ENCODE measurements at places on chromosomes 7 and 10.

DNA sequence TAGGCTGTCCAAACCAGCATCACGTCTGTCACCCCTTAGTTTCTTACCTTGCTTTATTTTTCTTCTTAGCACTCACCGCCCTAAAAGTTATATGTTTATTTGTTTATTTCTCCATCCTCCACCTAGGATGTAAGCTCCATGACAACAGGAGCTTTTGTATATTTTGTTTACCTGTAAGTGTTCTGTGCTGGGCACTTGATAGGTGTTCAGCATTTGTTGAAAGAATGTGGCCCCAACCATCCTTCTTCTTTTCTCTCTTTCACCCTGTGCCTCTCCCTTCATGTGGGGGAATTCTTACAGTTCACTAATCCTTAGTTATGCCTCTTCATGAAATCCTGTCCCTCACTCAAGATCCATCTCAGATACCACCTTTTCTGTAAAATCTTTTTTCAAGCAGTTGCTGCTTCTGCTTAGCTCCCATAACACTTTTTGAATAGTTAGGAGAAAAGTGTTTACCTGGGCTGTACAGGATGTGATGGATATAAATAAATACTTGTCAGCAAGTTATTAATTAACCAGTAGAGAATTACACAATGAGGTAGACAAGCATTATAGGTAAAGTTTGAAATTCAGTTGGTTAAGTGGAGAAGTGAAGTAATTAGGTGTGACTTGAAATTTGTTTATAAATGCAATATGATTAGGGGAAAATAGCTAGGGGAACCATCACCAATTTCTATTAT, 9.7 kb downstream of the AHR start:
- DNase-seq = no peak

- peak; percentile 32 for DNase-seq
Observed at GRCh38 chr7:159218607-159219006, 73.9 kb upstream of the VIPR2 start.

- DNase-seq = no peak
Observed at GRCh38 chr7:139725858-139726484, 51.8 kb downstream of the HIPK2 start.

- no peak for DNase-seq
Observed at GRCh38 chr7:152313217-152313616, 122.6 kb downstream of the KMT2C start.

GRCh38 chr7:19101472-19101871, 16.0 kb downstream of the TWIST1 start:
- DNase-seq = no peak

DNA sequence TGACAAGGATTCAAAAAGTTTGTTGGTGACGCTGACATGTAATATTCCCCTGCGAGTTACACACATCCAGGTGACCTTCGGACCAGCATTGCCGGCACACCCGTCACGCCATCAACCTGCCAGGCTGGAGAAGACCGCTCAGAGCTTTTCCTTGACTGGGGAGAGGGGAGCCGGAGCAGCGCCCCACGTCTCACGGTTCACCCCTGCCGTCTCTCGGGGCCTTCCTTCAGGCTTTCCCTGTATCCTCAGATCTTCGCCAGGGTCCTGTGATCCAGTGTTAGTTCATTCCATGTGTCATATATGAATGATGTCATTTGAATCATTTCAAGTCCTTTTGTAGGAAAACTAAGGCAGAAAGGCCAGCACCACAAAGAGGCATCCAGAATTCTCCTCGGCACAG, 127.8 kb downstream of the MGMT start:
- no peak for DNase-seq

GRCh38 chr10:13100349-13101294, 659 bp downstream of the OPTN start:
- DNase-seq = no peak

DNA sequence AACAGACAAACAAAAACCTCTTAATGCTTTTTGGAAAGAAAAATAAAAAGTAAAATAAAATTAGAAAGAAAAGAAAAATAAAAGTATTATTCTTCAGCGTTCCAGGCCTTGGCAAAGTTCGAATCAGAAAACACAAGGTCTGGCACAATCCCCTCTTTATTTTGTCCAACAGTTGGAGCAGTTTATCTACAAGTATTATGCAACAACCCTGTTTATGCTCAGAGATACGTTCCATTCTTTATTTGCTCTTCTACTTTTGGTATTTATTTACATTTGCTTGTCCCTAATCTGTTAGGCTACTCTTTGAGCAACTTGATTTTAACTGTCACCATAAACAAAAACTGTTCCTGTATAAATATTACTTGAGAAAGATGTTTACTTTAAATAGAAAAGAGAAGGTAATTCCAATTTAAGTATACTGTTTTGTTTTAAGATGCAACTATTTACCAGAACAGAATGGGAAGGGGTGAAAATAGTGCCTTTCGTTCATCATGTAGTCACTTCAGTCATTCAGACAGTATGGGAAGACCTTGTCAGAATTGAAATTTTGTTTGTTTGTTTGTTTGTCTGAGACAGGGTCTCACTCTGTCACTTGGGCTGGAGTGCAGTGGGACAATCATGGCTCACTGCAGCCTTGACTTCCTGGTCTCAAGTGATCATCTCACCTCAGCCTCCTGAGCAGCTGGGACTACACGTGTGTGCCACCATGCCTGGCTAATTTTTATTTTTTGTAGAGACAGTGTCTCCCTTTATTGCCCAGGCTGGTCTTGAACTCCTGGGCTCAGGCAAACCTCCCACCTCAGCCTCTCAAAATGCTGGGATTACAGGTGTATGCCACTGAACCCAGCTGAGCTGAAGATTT, 5.7 kb downstream of the PDK4 start:
- DNase-seq = no peak

GRCh38 chr7:18289788-18290187, 205.8 kb upstream of the HDAC9 start:
- DNase-seq = no peak

GRCh38 chr7:34758111-34758601, 100.1 kb downstream of the NPSR1 start:
- no peak for DNase-seq

GRCh38 chr7:24812305-24812945, 55.2 kb upstream of the GSDME start:
- DNase-seq = peak; percentile 69

- no peak for DNase-seq
Observed at GRCh38 chr10:61639952-61640351, 22.8 kb upstream of the CABCOCO1 start.

DNA sequence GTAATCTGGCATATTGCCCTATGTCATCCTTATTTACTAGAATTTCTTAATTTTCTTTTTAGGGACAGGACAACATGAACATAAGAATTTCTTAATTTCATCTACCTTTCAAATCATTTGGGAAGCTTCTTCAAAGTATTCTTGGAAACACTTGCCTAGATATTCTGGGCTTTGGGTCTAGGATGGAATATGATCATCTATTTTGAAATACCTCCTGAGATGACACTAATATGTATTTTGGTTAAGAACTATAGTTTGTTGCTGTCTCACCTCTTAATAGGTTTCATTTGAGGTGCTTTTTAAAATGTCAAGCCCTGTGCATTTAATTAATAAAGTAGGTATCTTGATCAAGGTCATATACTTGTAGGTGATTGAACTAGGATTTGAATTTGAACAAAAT, 49.1 kb downstream of the SEPTIN7 start:
- DNase-seq = no peak

GRCh38 chr10:7872041-7872442, 53.7 kb downstream of the TAF3 start:
- DNase-seq = peak; percentile 51

GRCh38 chr10:60906411-60906810, 37.6 kb downstream of the RHOBTB1 start:
- no peak for DNase-seq

DNA sequence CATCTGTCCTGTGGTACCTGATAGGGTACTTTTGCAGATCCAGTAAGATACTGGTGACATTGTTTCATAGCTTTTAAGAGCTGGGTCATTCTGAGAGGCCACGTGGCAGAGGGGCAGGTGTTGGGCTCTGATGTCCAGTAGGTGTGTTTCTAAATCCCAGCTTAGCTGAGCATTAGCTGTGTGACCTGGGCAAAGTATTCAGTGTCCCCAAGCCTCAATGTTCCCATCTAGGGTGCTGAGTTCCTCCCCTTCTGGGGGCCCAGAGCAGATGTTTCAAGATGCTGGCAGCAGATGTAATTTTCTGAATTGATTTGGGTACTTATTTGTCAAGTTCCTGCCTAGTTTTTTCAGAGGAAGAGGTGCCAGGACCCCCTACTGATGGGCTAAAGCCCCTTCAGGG, 52.9 kb downstream of the NEURL1 start:
- DNase-seq = no peak

- DNase-seq = no peak
Observed at GRCh38 chr10:97861097-97861750, 11.6 kb downstream of the GOLGA7B start.

DNA sequence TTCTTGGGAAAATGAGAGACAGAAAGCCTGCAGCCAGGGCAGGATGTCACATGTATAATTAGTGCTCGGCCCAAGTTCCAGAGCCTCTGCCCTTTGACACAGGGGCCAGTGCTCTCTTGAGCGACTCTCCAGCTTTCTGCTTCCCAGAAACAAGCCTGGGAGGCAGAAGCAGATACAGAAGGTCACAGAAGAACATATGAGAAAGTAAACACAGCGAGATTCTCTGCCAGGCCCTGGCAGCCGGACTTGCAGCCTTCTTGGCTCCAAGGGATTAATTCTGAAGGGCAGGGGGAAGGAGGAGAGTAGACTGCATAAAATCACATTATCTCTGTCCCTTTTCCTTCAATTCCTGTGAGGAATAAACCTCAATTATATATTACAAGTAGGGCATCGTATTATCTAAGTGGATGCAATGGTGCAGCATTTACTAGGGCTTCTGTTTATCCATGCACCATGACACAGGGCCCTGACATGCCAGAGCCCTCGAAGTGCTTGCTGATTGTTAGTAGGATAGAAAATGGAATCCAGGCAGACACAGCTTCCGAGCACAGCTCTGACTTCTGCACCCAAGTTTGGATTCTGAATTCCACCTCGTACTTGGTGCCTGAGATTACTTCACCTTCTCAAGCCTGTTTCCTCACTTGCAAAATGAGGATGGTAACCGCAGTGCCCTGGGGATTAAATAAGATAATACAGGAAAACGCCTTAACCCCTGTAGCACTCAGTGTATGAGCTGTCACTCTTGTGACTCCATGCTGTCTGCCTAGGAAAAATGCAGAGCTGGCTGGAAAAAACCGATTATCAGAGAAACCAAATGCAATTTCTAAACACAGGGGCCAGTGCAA, 536.5 kb downstream of the TNS3 start:
- DNase-seq = no peak

GRCh38 chr7:39741942-39742623, 118.7 kb downstream of the RALA start:
- DNase-seq = peak; percentile 78

DNA sequence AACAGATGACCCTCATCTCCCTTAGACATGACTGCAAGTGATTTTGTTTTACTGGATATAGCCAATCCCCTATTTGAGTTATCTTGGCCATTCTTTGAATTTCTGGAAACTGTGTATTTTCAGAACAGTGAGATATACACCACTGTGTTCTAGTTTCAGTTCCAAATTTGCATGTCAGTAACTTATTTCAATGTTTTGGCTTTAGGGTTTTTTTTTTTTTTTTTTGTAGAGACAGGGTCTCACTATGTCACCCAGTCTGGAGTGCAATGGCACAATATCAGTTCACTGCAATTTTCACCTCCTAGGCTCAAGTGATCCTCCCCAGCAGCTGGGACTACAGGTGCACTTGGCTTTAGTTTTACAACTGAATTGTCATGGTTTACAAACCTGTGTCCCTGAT, 67.2 kb downstream of the ATAD1 start:
- no peak for DNase-seq

DNA sequence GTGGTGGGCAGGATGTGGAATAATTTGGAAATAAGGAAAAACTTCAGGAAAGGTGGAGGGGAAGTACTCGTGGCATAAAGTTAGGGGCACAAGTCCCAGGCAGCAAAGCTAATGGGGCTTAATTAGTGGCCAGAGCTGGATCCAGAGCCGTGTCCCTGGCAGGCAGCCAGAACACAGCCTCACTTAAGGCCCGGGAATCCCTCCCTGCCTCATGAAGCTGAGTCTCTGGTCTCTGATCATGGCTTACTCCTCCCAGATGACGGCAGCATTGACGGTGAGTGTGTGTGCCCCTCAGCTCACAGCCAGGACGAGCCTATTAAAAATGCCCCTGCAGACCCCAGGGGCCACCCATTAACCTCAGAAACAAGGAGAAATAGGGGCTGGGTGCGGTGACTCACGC, 48.2 kb upstream of the NPTX2 start:
- no peak for DNase-seq

DNA sequence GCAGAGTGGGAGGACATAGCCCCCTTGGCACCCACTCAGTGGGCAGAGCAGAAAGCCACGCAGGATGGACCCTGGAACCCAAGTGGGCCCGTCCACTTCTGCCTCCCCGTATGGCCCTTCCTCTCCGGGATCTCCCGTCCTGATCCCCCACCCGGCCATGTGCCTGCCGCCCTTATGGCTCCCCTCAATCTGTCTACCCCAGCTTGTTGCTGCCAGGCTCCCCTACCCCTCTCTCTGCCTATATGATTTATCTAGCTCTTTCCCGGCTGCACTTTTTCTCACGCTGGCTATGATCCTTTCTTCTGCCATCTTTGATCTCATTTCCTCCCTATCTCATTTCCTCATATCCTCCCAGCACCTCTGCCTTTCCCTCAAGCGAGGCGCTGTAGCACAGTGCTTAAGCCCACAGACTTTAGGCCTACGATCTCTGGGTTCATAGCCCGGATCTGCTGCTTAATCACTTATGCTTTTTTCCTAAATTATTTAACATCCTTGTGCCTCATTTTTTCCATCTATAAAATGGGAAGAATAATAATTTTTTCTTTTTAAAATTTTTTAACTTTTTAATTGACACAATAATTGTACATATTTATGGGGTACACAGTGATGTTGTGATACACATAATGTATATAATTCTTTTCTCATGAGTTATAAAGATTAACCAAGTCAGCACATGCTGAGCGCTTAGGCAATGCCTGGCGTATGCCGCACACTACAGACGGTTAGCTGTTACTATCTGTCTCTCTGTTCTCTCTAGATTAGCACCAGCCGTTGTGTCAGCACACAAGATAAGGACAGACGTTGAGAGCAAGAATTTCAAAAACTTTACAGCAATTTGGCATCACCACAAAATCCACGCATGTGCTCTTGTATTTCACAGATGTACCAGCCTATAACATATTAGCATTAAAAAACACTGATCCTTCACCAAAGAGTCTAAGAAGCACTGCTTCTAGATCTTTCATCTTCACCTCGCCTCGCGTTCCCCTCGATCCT, 18.1 kb downstream of the KCNH2 start:
- DNase-seq = no peak

DNA sequence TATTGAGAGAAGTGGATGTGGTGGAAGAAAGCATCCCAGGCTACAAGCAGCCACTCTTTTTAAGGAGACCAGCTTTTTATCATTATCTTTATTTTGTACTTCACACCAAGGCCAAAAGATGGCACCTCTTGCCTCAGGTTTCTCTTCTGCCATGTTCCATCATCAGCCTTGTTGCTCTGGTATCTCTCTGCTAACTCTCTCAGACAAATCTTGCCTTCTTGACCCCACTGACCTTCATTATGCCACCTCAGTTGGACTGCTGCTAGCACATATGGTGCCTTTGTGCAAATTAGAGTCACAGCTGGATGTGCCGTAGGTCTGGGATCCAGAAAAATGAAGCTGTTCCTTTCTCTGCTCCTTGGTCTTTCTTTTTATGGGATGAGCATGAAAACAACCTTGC, 47.1 kb upstream of the DYNC1I1 start:
- peak; percentile 62 for DNase-seq
